ENCODE measurements at places on chromosomes 11 and 22. TPM values are rescaled to one million over a fixed set of nuclear protein-coding genes. Genes with fewer than 3 reads are reported as not detected.

- no peak for DNase-seq
These were observed 116.2 kb downstream of the ETS1 start for GRCh38 chr11:128471138-128471661.

CLDN5 gene
- total RNA-seq, result not detected

CD248 gene
- total RNA-seq, result 0.35 TPM

SLCO2B1 gene
- 7.6 TPM for total RNA-seq

GRCh38 chr22:49360746-49361145, 466.9 kb downstream of the BRD1 start:
- no peak for DNase-seq

All from HepG2 (cell line).